ENCODE measurements at places on chromosomes 1 and 21.

DNA sequence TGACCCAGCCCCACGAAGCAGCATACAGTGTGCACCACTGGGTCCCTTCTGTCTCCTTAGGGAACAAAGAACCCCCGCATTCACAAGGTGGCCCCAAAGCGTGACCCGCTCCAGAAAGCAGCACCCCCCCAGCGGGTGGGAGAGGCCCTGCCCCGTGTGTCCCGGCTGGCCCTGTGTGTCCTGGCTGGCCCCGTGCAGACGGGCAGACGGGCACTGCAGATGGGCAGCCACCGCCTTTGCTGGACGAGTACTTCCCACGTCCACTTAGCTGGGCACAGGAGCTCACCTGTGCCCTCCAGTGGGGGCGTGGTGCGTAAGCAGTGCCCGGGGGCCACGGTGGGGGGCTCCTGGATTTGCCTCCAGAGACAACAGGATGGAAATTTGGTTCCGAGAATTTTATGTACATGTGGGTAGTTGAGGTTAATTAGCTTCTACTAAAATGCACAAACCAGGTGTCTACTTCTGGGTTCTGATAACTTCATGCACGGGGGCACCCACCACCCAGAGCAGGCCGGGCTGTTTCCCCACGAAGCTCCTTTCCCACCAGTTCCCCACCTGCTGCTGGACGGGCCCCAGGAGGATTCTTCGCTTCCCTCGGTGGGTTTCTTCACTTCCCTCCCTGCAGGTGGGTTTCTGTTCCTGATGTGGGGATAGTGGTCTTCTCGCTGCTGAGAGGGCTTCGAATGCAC, 33.2 kb upstream of the SLC19A1 start:
- no peak for DNase-seq

DNA sequence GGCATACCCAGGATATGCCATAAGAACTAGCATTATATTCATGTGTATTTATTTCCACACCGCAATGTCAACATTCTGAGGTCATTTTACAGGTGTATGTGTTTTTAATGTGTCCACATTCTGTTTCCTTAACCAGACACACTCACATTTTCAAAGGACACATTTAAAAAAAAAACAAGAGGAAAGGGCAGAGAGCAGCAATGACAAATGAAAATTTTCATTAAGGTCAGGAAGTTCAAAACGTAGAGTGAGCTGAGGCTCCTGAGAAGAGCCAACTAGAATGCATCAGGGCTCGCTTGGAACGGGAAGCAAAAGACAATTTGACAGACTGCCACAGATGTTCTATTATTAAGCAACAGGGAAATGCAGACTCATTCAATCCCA, 4.8 kb upstream of the GNPAT start:
- DNase-seq: no peak

- no peak for DNase-seq
Observed at GRCh38 chr1:6986281-6986680, 201.0 kb downstream of the CAMTA1 start.

GRCh38 chr1:153023109-153023508, 7.9 kb upstream of the SPRR1B start:
- no peak for DNase-seq

- no peak for DNase-seq
Observed at GRCh38 chr21:44413566-44414290, 41.6 kb upstream of the LRRC3 start.

Data from Kasumi-1 (cell line).